ENCODE measurements at places on chromosomes 3 and 15.

DNA sequence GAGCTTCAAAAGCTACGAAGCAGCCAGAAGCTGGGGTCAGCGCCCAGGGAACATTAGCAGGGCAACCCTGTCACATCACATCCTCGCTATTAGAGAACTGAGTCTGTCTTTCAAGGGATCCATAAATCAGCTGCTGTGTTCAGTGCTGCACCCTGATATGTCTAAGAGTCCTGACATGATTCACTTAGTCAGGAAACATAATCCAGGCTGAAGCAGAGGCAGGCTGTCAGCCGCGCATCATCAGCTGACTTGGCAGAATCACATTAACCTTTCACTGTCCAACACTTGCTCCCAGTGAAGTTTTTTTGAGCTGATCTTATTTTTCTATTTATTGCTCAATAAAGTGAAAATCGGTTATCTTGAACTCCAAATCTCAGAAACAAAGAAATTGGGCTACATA lies 23.5 kb downstream of the MYH15 start:
- DNase-seq = peak; percentile 70

- DNase-seq = peak; percentile 53
Measured at GRCh38 chr3:157669416-157669815, 166.2 kb upstream of the VEPH1 start.

- peak; percentile 46 for DNase-seq
Measured at GRCh38 chr3:76199382-76199781, 414.0 kb upstream of the ZNF717 start.

DNA sequence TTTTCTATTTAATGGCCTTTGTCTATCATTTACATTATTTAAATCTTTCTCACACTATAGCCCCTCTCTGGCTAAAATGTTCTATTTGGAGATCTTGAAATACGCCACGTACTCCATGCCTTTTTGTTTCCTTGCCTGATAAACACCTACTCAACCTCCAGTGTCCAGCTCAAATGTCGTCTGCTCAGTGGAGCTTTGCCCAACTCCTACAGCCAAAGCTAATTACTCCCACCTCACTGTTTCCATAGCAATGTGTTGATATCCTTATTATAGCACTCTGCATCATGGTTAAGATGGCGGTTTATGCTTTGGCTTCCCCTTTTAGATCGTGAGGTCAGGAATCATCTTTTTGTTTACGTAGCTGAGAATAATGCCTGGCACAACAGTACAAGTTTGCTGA lies 55.9 kb downstream of the NGLY1 start:
- no peak for DNase-seq

- no peak for DNase-seq
Measured at GRCh38 chr3:175432376-175433025, 573.4 kb downstream of the NAALADL2 start.

GRCh38 chr3:177604181-177604580 lies 406.9 kb upstream of the TBL1XR1 start:
- no peak for DNase-seq

DNA sequence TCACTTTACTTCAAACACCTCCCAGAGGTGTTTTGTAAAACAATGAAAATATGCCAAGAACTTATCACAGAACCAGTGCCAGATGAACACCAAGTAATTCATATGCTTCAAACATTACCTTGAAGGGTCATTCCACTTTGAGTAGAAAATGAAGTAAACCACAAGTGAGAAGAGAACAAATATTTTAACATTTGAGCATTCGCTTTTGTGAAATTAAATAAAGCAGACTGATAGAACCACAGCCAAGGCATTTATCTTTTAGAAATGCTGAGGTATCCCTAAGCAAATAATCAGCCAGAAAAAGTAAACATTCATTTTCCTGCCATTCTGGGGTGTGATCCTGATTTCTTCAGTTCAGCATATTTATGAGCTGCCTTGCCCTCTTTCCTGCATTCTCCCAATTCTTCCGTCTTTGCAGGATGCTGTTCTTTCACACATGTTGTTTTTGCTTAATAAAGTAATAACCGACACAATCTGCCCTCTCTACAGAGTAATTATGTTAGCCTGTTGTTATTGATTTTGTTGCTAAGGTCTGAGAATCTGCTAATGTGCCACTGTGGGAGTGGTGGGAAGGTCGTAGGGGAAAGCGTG lies 235.6 kb upstream of the TGFBR2 start:
- peak; percentile 83 for DNase-seq
